ENCODE measurements at places on chromosomes 6 and 20.

- no peak for DNase-seq
Measured at GRCh38 chr6:5094327-5094726, 9.2 kb downstream of the PPP1R3G start.

- DNase-seq, result no peak
Measured at GRCh38 chr6:74611220-74611619, 594.6 kb downstream of the COL12A1 start.

GRCh38 chr20:48277266-48277665, 492.0 kb upstream of the SULF2 start:
- DNase-seq, result no peak

DNA sequence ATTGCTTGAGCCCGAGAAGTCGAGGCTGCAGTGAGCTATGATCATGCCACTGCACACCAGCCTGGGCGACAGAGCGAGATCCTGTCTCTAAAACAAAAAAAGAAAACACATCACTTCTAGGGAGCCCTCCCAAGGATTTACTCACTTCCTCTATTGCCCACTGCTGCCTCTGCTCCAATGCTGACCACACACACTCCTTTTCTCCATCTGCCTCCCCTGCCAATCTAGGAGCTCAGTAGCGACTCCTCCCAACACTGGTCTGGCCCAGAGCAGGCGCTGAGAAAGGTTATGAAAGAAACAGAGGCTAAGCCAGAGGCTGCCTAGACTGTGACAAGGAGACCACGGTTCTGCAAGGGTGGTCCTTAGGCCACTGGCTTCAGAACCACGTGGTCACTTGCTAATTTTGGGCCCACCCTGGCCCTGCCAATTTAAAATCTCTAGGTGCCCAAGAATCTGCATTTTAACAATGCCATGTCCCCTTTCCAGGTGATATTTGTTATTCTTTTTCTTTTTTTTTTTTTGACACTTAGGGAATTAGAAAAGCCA, 1.3 kb upstream of the E2F1 start:
- no peak for DNase-seq

- no peak for DNase-seq
Measured at GRCh38 chr6:29552512-29553051, 7.0 kb downstream of the UBD start.

DNA sequence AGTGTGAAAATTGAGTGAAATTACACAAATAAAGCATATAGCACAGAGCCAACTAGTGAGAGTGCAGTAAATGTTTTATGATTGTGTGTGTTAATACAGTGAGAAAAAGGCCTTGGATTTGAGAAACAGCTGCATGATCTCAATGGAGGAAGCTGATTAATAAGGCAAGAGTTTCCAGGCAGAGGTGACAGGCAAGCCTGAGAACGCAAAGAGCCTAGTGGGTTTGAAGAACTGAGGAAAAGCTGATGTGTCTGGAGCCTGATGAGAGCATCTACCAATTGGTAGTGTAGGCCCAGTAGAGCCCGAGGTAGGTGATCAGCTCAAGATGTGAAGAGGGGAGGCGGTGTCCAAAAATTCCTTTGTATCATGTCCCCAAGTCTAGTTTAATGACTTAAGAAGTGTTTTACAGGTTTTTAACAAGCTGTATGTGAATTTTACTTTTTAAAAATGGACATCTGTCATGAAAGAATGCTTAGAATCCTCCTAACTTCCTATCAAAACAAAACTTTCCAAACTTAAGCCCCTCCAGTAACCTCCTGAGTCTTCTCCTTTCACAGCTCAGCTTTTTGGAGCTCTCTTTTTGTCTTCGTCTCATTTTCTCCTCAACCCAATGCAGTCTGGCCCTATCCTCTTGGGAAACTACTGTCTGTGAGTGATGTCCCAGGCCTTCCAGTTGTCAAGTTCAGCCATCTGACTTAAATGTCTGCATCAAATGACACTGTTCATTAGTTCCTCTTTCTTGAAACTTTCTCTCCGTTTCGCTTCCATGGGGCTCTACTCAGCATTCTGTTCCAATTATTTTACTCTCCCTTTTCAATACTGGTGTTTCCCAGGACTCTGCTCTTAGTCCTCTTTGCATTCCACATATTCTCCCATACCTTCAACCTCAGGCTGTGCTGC, 1.2 kb downstream of the CDC40 start:
- DNase-seq, result no peak

- DNase-seq, result no peak
Measured at GRCh38 chr20:50043573-50044352, 61.0 kb downstream of the SNAI1 start.

- no peak for DNase-seq
Measured at GRCh38 chr6:11648889-11649288, 111.3 kb downstream of the TMEM170B start.

- no peak for DNase-seq
Measured at GRCh38 chr20:17562804-17563305, 7.0 kb upstream of the DSTN start.

- DNase-seq, result no peak
Measured at GRCh38 chr6:14349507-14349906, 231.9 kb downstream of the CD83 start.

DNA sequence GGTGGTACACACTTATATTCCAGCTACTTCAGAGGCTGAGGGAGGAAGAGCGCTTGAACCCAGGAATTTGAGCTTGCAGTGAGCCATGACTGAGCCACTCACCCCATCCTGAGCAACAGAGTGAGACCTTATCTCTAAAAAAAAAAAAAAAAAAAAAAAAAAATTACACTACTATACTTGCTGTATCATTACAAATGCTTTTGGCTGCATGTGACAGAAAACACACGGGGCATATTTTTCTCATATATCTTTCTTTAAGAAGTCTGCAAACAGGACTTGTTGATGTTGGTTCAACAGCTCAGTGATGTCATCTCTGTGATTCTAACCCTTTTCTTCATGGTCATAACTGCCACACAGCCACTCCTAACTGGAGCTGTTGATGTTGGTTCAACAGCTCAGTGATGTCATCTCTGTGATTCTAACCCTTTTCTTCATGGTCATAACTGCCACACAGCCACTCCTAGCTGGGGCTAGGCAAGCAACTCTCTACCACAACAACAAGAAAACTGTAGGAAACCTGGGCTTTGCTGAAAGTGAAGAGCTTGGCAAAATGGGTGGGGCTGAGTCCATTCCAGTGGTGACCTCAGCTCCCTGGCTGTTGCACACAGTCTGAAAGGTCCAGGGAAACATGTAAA, 19.8 kb downstream of the MTFR2 start:
- no peak for DNase-seq

DNA sequence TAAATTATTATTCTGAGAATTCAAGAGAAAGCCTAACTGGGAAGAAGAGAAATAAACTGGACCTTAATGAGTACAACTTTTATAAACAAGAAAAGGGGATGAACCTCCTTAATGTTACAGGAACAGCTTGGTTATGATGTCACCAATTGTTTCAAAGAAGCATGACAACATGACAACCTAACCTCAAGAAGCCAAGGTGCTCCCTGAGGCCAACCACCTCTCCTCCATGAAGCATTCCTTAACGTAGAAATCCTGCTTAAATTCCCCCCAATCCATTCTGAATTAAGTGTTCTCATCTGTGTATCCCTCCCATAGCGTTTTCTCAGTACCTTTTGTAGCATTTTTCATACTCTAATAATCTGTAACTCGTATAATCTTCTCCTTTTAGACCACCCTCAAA, 1.7 kb downstream of the HBS1L start:
- no peak for DNase-seq

DNA sequence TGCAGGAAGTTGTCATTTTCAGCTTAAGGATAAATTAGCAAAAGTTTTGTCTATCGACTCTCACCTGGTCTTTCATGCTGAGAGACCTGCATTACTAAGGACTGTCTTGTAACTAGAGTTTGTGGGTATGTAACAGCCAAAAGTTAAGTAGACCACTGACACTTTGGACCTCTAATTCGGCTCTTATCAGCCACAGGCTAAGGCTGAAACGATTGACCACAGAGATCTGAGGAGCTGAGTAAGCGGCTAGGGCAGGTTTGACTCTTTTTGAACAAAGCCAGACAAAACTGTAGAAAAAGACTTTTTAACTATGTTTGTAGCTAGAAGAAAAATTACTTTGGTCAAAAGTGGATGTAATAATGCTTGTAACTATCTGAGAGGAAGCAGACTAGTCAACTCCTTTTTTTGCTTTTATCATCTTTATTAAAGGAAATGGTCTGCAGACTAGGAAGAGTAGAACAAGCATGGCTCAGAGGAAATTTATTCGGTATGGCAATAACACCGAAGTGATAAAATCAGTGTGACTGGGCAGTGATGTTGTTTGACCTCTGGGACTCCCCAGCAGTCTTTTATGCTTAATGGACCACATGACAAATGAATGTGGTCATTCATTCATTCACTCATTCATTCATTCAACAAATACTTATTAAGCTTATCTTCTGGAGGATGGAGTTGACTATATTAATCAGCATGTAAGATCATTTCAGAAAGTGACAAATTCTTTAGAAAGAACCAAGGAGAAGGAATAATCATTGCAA, 725.0 kb upstream of the HS3ST5 start:
- DNase-seq, result no peak

DNA sequence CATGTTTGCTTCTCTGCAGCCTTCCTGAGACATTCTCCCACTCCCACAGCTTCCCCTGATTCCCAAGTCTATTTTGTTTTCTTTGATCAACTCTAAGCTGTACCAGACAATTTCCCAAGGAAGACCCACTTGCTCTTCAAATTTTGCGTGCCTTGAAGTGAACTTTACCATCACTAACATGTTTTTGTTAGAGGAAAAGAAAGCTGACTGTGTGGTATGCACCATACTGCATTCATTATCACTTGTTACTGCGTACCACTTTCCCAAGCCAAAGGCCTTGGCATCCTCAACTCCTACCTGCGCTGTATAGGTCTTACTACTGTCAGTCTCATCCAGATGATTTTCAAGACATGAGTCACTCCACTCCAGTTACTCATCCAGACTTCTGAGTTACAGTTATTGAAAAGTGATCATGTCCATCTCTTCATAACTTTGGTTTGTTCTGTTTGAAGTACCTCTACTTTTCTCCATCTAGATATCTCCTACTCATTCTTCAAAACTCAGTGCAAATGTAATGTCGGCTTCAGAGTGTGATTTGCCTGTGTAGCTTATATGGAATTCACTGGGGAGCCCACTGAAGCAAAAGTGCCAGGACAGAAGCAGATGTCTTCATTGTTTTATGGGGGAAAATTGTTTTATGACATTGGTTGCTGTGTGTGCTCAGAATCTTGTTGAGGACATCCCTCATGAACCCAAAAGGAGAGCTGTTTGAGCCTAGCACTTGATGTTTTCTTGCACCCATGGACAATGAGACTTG, 5.2 kb downstream of the RPS12 start:
- no peak for DNase-seq

GRCh38 chr20:58515233-58516212, at the start of gene APCDD1L:
Gene APCDD1L (minus strand): TSS chr20:58515399. CDS start chr20:58514707, 692 bp downstream.
- DNase-seq, result no peak

- no peak for DNase-seq
Measured at GRCh38 chr6:16671302-16672289, 89.7 kb downstream of the ATXN1 start.

GRCh38 chr6:34973547-34974248, 84.6 kb downstream of the ANKS1A start:
- DNase-seq, result no peak

DNA sequence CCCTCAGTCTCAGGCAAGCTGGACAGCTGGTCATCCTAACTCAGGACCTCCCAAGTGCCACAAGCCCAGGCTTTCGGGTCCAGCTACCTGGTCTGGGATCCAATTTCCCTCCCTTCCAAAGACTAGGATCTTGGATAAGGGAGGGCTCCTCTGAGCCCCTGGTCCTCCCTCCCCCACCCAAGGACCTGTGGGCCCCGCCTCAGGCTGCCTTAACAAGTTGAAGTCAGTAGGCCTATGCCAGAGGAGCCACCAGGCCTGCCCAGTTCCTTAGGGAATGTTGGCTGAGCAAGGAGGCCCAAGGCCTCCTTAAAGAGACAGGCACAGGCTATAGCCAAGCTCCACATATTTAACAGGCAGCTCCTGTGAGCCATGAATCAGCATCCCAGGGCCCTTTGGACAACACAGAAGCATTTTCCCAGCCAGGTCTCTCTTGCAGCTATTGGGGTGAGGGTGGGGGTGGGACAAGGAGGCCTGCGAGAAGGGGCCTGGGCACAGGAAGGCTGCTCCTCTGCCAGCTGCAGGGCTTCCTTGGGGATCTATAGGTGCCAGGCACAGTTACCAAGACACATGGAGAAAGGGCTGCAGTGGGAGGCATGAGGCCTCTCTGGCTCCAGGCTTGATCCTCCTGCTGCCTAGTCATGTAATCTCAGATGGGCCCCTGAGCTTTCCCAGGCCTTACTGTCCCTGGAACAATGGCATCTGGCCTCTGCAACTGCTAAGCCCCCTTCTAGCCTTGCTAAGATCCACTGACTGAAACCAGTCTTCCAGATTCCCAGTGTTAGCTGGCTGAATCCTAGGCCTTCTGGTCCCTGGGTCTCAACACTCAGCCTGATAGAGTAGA, 27.4 kb upstream of the NOL4L start:
- DNase-seq, result no peak

DNA sequence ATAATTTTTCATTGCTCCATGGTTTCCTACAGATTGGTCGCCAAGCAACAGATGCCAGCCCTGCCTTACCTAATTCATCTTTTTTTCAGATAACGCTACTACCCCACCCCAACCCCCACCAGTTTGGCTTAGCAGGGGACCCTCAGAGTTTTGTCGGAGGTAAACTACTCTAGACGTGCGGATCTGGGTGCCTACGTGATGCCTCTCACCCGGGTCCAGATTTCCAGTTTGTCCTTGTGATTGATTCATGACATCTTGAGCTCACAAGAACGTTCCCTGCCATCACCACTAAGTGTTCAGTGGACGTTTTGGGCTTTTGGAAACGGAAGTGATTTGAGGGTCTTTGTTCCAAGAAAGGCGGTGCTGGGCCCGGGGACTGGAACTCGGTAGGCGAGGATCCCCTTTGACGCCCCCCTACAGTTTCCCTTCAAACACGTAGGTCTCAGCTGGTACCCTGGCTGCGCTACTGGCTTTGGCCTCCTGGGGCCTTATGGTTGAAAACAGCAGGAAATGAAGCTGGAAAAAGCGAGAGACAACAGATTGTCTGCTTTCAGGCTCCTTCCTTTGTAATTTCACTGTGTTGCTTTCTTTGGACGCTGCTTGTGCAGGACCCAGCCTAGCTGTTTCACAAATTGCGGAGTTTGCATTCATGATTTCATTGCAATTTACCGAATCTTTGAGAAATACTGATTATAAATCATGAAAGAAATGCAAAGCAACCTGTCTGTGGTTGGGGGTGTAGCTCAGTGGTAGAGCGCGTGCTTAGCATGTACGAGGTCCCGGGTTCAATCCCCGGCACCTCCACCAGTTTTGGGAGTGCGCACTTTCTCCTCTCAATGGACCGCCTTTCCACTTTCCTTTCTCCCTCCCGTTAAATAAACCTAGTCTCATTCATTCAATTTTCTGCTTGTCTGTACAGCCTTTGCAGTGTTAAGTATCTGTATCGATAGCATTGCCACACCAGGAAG, 81.0 kb downstream of the GPX5 start:
- DNase-seq, result no peak

GRCh38 chr6:72783666-72784065, 161.8 kb downstream of the KCNQ5 start:
- no peak for DNase-seq

DNA sequence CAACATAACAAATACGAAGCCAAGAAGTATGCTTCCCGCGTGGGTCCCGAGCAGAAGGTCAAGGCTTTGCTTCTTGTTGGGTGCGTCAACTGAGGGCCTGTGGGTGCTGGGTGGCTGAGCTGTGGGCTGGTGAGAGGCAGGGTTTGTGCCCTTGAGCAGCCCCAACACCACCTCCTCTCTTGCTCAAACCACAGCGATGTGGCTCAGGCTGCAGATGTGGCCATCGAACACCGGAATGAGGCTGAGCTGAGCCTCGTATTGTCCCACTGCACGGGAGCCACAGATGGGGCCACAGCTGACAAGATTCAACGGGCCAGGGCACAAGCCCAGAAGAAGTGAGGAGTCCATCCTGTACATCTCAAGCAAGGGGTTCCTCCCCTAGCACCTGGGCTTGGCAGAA, 7.0 kb upstream of the PTPRA start:
- DNase-seq, result no peak
